ENCODE measurements at places on chromosomes 12 and 14.

- DNase-seq = peak; percentile 1
Measured at GRCh38 chr12:71128191-71128788, 29.5 kb downstream of the TSPAN8 start.

DNA sequence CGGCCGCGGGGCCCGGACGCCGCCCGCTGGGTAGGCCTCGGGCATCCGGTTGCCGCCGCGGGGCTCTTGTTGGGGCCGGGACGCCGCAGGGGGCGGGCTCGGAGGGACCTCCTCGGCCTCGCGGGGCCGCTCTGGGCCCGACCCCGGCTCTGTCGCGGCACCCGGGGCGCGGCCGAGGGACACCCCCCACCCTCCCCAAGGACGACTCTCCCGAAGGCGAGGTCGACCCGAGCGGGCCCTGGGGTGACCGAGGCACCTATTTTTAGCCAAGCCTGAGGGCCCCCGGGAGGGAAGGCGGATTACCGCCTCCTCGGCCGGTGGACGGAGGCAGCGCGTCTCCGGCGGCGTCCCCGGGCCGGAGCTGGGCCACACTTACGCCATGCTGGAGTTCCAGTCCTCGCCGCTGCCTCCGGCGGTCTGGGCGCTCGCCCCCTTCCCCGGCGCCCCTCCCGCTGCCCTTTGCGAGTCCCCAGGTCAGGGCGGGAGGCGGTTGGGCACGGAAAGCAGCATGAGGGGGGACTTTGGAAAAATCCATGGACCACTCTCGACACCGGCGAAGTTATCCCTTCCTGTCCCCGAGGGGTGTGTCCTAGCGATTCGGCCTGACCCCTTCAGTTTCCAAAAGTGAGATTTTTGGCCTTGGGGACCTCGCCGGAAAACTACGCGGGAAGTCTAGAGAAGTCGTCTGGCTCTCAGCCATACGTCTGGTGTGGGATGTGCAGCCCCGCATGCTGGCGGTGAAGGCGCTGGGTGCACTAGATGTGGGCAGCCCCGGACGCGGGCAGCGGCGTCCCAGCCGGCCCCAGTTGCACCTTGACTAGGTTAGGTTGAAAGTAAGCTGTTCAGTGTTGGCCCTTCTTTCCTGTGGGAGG is 699 bp downstream of the KTN1 start:
- DNase-seq = peak; percentile 31

- no peak for DNase-seq
Measured at GRCh38 chr12:129840145-129840884, 63.5 kb downstream of the TMEM132D start.

GRCh38 chr12:111642681-111643426 is 42.9 kb downstream of the BRAP start:
- DNase-seq = peak; percentile 15

- peak; percentile 48 for DNase-seq
Measured at GRCh38 chr12:50195832-50196231, 28.7 kb upstream of the CERS5 start.

GRCh38 chr14:51616724-51617409 is 34.8 kb upstream of the FRMD6 start:
- DNase-seq = peak; percentile 95

GRCh38 chr12:124566997-124567672 is at the start of gene NCOR2:
Gene NCOR2 (minus strand): TSS chr12:124567612. CDS start chr12:124495251, 72,361 bp downstream.
- no peak for DNase-seq

DNA sequence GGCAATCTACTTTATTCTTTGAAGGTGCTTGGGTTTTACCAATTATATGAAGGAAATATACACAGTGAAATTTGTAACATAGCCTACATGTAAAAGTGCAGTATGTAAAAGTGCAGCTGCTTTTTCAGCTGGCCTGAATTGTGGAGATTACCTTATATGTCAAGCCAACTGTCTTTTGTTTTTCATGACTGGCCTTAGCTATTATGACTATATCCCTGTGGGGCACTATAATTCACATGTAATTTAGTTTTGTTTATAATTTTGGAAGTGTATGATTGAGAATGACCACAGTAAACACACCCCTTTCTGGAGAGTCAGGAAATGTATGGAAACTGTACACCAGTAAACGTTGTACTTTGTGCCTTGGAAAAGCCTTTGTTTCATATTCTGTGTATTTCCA is 435.0 kb upstream of the STXBP6 start:
- DNase-seq = no peak

- no peak for DNase-seq
Measured at GRCh38 chr14:90424686-90425372, 28.0 kb downstream of the CALM1 start.

- DNase-seq = peak; percentile 67
Measured at GRCh38 chr14:75303381-75303789, 24.8 kb downstream of the FOS start.

- DNase-seq = no peak
Measured at GRCh38 chr12:6346235-6346832, 4.5 kb upstream of the TNFRSF1A start.

Data from AG10803 (cell line).